Stimulated activated CD8-positive, alpha-beta memory T cell treated with anti-CD3 and anti-CD28 coated beads, Interleukin-2, amount 100 ng/mL, for 48 hours (primary cell): ENCODE measurements at places on chromosomes 12 and 14.

DNA sequence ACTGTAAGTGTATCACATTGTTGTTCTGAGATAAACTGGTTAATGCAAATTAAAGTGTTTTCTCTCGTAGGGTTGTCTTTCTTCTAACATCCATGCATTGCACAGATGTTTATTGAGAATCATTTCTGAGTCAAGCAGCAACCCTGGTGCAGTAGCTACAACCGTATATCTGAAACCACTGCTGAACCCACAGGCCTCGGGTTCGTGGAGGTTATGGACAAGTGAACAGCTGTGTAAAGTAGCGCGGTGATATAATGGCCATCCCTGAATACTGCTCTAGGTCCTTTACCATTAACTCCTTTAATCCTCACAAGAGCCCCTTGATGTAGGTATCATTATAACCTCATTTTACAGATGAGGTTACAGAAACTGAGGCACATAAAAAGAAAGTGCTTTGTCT lies 486.1 kb upstream of the TMEM132C start:
- DNase-seq = no peak

GRCh38 chr12:66746489-66747201 lies 67.8 kb upstream of the GRIP1 start:
- no peak for DNase-seq

- DNase-seq = no peak
Observed at GRCh38 chr14:84782902-84783301, 747.0 kb upstream of the FLRT2 start.

GRCh38 chr14:93975791-93976476 lies 436 bp downstream of the ASB2 start:
- no peak for DNase-seq

DNA sequence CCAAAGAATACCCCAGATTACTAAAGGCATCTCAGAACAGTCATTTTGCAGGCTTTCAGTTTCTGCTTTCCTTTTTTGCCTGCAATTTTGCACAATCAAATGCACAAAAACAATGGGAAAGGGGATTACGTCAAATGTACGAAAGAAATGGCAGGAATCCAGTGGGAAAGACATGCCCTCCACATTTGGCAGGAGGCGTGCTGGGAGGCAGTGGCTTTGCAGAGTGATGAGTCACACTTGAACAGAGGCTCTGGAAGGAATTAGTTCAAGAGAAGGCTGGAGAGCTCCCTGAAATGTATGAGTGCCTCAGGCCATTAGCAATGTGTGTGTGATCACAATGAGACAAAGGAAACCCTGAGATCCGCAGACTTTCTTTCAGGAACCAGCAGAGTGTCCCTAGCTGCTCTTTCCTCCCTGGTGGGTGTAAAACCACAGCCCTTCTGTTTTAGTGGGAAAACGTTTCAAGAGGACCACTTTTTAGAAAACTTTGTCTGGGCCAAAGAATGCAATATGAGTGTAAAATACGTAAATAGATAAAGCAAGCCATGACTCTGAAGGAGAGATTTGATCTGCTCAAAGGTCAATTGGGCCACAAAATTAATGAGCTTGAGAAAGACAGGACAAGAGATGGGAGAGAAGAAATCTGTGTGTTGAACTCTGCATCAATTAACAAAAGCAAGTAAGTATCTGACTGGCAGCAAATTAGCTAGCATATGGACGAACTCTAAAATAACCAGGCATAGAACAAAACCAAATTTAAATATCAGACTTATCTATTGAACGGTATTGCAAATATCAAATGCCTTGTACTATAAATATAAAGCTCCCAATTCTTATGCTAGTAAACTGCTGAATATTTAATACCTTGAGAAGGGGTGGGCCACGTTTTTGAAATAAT lies 155.4 kb upstream of the PDE3A start:
- DNase-seq = no peak

- DNase-seq = no peak
Observed at GRCh38 chr14:101458741-101459550, 102.3 kb upstream of the DIO3 start.

GRCh38 chr14:91351512-91351862 lies 66.1 kb downstream of the CCDC88C start:
- DNase-seq = no peak

DNA sequence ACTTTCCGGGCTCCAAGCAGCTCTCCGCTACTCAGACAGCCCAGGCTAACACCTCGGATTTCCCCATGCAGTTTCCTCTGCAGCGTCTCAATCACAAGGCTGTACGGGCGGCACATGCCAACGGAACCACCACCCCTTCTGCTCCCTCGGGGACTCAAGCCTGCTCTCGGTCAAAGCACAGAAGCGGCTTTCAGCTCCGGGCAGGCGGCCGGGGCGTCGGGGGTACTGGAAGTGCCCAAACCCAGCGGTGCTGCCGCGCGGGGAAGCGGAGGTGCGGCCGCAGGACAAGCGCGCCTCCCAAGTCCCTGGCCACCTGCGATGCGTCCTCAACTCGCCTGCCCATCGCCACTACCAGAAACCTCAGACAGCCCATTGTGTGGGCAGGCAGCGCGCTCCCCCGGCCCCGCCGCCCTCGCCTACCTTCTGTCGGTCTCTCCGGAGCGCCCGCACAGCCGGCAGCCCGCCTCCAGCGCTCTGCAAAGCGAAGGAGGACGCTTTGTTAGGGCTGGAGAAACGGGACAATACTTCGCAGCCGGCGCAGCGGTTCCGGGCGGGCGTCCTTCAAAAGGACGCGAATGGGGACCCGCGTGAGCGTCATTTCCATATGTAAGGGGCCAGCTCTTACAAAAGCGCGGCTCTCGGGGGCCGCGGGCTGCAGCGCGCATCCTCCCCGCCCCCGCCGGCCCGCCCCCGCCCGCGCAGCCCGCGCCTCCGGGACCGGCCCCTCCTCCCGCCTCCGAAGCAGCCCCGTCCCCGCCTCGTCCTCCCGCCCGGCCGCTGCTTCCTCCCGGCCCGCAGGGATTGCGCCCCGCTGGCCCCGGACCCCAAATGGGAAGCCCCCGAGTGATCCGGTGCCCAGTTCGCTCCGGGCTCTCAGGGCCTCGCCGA lies 674 bp downstream of the NIN start:
- peak; percentile 40 for DNase-seq

GRCh38 chr12:132362996-132363660 lies 33.7 kb upstream of the GALNT9 start:
- no peak for DNase-seq

- DNase-seq = no peak
Observed at GRCh38 chr12:83261998-83262397, 575.3 kb downstream of the TMTC2 start.

DNA sequence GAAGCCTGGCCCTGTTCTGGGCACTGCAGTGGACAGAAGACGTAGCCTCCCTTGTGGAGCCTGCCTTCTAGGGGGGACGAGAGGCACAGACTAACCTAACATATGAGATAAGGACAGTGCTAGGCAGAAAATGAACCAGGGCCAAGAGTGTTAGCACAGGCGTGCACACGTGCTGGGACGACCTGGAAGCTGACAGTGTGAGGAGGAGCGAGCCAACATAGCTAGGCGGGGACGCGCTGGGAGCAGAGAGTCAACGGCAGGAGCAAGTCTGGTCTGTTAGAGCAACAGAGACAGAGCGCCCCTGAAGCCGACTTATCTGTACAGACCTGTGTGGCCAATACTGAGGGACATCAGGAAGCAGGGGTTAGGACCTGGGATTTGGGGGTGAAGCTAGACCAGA lies 8.0 kb downstream of the PXMP2 start:
- no peak for DNase-seq

GRCh38 chr12:69459477-69459876 lies 10.7 kb upstream of the FRS2 start:
- no peak for DNase-seq

- DNase-seq = no peak
Observed at GRCh38 chr12:74538491-74539258, 1.0 kb downstream of the ATXN7L3B start.

- DNase-seq = no peak
Observed at GRCh38 chr14:68807148-68807600, 14.3 kb upstream of the ZFP36L1 start.

- DNase-seq = no peak
Observed at GRCh38 chr14:92637864-92638263, 110.6 kb downstream of the LGMN start.
